Neuronal stem cell (in vitro differentiated cells): ENCODE measurements at places on chromosomes 11 and 22.

GRCh38 chr22:48713272-48714205 is 1114.1 kb downstream of the BRD1 start:
- no peak for DNase-seq

DNA sequence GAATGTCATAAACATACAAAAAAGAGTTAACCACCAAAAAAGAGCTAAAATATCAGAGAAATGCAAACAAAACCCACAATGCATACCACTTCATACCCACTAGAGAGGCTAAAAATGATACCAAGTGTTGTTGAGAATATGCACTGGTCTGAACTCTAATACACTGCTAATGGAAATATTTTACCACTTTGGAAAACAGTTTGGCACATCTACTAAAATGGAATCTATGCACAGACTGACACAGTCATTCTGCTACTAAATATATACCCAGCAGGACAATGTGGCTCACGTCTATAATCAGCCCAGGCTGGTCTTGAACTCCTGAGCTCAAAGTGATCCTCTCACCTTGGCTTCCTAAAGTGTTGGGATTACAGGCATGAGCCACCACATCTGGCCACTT is 18.0 kb downstream of the MAPK1 start:
- no peak for DNase-seq

DNA sequence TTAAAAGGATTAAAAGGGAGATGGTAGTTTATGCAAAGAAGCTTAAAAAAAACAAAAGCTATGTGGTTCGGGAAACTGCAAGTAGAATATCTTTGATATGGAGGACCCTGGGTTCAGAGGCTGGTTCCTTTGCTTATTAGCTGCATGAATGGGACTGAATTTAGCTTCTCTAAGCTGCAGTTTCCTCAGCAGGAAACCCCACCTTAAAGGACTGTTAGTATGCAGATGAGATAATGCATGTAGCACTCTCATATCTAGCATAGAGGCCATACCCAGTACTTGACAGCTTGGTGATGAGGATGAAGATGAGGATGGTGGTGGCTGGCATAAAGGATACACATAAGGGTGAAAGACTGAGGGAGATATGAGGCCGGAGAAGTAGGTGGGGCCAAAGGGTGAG is 134.6 kb downstream of the RRAS2 start:
- DNase-seq: no peak

GRCh38 chr11:42239188-42239587 is 779.7 kb upstream of the LRRC4C start:
- DNase-seq: no peak
